Renal cortical epithelial cell (primary cell): ENCODE measurements at places on chromosomes 4 and X. TPM values are rescaled to one million over a fixed set of nuclear protein-coding genes. Genes with fewer than 3 reads are reported as not detected.

- peak; percentile 56 for DNase-seq
These were observed 114.3 kb downstream of the GABRB1 start for GRCh38 chr4:47145630-47146029.

GRCh38 chr4:186144946-186145569 is 40.6 kb downstream of the FAM149A start:
- DNase-seq = peak; percentile 16

DNA sequence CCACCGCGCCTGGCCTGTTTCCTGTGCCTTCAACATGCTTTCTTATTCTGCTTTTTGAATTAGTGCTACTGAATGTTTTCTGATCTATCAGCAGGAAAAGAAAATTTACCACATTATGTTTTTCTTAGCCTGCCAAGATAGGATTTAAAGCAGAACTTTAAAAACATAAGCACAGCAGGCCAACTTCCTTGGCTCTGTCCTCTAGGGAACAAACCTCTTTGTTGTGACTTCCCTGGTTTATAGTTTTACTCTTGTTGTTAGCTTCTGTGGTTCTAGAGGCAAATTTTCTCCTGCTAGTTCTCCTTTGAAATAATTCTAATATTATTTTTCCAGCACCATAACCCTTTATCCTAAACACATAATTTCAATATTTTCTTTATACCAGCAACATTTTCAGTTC is 605.1 kb downstream of the ADGRL3 start:
- DNase-seq = no peak

DNA sequence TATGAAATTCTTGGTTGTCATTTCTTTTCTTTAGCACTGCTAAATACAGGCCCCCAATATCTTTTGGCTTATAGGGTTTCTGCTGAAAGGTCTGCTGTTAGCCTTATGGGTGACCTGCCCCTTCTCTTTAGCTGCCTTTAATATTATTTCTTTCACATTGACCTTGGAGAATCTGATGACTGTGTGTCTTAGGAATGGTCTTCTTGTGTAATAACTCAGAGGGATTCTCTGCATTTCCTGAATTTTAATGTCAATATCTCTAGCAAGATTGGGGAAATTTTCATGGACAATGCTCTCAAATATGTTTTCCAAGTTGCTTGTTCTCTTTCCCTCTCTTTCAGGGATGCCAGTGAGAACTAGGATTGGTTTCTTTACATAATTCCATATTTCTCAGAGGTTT is 292.4 kb downstream of the SLC7A11 start:
- no peak for DNase-seq

DNA sequence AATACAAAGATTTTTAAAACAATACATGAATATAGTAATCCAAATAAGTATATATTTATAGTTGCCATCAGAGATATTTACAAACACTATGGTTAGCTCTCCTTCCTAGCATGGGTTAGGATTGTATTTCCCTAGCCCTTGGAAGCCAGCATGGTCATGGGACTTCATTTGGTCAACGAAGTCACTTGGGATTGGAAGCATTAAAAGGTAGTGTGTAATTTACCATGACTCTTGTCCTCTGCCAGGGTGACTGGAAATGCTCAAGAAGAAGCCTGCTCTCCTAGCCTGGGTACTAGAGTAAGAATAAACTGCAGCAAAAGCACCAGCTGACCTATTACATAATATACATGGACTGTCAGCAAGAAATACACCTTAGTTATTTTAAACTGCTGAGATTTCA is 102.9 kb downstream of the COL25A1 start:
- DNase-seq = no peak

DNA sequence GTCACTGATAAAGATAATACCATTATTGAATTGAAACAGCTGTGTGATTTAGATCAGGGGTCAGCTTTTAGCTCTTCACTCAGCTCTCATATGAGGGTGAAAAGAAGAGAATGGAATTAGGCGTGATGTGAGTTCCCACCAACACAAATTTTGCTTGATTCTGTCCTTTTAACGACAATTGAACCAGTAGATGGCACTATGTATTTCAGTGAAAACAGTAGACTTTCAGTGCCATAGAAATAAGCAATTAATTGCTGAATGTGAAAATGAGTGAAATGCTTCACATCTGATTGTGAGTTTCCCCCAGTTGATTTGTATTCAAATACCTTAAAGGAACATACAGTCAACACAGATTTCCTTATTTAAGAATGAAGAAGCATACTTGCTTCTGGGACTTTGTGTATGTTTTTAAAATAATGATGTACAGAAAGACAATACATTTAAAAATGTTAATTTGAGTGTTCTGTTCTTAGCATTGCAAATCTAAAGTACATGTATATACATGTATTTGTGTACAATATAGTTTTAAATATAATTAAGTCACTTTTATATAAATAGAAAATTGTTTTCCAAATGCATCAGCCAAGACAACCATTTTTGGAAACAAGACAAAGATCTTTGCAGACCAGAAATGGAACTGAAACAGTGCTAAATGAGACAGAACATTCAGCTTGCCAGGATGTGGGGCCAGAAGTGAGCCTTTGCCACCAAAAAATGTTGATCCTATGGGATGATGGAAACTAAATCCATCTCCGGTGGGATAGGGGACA is 178.8 kb downstream of the SNCA start:
- DNase-seq = peak; percentile 67

- DNase-seq = no peak
These were observed 64.3 kb upstream of the FTHL17 start for GRCh38 chrX:31136144-31136611.

DNA sequence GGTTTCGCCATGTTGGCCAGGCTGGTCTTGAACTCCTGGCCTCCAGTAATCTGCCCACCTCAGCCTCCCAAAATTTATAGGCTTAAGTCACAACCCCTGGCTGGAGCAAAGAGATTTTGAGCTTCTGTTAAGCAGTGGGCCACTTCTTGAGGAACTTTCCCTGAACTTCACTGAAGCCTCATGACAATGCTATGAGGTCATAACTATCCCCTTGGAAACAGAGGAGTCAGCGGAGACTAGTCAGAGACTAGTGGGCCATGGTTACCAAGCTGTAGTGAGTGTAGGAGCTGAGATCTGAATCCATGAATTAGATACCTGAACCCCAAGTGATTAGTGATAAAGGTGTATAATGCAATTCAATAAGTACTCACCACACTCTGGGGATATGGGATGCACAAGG is 145.1 kb upstream of the MSX1 start:
- DNase-seq = no peak

DNA sequence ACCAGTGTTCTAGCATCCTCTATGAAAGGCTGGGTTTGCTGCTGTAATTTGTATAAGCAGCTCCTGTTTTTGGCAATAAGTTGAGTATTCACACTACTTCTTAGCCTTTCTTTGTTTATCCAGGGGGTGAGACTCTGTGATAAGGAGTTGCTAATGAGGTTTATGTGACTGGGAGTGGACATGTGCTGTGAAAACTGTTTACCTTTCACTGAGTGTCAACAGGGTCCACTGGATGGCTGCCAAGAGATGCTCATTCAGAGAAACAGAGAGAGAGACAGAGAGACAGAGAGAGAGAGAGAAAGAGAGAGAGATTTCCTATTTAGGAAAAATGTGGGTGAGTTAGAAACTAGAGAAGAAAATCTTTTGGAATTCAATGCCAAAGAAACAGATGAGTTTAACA is 233.9 kb downstream of the CHIC2 start:
- DNase-seq = no peak

DNA sequence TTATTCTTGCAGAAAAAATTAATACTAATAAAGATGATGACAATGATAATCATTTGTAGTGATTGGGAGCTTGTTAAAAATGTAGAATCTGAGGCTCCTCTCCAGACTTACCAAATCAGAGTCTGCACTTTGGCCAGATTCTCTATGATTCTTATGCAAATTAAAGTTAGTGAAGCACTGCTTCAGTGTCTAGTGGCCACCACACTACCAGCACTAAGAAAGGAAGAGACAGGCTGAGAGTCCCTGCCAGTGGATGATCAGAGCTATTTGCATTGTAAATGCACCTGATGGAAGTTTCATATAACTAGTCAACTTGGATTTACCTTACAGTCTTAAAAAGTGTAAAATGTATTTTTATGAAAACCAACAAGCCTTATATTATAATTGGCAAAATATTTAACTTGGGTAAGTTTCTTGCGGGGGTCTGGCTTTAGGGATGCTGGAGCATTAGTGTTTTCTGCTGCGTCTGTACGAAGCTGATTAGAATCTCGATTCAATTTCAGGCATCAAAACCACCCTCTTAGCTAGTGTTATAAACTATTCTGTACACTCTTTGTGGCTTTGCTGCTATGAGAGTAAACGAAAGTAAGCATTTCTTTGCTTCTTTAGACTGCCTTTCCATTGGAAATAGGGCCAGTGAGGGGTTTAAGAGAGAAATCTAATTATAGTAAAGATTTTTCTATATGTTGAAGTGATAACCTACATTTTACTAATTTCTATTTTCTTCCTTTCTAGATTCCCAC is 114.1 kb downstream of the TLL1 start:
- no peak for DNase-seq

- no peak for DNase-seq
These were observed 90.2 kb upstream of the SLITRK2 start for GRCh38 chrX:145727476-145727875.

GRCh38 chr4:189822326-189822725 is 118.3 kb upstream of the FRG1 start:
- DNase-seq = no peak

DNA sequence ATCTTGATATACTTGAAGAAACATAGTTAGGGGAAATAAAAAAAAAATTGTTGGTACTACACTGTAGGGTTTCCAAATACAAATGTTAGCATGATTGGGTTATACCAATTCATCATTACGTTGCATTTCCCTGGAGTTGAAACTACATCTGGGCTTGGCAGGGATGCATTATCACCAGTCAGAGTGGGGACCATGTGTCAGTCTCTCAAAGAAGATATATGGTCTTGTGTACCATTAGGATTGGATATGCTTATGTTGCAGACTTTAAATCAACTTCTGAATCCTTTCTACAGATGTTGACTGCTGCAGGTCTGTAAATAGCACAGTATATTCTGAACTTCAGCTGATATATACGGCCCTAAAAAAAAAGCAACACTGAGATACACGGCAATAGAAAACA is 188.5 kb downstream of the SLIT2 start:
- DNase-seq = no peak

DNA sequence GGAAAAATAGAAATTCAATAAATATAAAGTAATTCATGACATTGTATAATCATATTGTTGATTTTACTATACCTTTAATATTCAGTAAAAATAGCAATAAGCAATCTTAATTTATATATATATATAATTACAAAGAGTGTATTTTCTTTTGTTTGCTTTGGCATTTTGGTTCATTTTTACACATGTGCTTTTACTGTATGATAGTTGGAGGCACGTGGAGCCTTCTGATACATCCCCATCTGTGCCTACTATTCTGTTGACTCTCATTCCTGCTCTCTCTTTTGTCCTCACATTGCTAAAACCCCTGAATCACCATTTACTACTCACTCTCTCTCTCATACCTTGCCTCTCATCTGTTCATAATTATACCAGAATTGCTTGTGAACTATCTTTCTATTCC is 106.4 kb upstream of the NDST4 start:
- no peak for DNase-seq

- DNase-seq = no peak
These were observed 15.7 kb downstream of the TIGD4 start for GRCh38 chr4:152763796-152764195.

DNA sequence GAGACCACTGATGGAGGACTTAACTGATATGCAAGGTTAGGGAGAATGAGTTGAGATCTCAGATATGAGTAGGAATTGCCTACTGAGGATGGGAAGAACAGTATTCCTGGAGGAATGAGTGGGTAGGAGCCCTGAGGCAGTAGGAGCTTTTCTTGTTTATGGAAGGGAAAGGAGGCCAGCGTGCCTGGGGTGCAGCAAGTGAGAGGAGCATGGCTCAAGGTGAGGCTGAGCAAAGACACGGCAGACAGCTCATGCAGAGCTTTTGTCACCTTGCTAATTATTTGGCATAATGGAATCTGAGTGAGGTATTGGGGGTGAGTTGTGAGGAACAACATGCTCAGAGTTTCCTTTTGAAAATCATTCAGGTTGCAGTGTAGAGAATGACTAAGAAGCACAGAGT is 65.3 kb upstream of the IBSP start:
- DNase-seq = no peak

DNA sequence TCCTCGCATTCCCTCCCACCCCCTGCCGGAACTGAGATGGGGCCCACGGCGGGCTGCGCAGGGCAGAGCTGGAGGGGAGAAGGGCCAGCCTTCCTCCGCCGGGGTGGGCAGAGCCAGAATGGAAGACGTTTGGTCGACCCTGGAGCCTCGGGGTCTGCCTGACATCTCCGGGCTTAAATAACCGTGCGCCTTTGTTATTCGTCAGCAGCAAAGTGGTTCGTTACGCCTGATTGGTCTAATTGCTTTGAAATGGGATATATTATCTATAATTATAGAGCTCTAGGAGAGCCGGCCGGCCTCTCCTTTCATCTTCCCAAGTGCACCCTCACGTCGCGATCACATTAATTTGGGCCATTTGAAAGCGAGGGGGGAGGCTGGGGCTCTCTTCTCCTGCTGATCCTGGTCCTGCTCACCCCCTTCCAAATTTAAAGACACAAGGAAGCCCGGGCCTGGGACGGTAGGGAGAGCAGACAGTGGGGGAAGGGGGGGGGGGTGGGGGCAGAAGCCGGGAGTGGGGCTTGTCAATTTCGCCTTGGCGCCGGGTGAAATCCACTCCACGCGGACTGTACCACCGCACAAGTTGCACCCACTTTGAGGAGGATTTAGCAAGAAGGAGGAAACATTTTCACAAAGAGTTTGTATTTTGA is 4.7 kb upstream of the MSX1 start:
- no peak for DNase-seq

Gene EREG
- 2.0 and 35.9 TPM in 2 replicates for total RNA-seq

Gene CYLC1
- not detected in 2 replicates for total RNA-seq

Gene ATP1B4
- total RNA-seq = not detected in 2 replicates

Gene ERAS
- 0.20 TPM in 1 of 2 replicates, not detected in the other for total RNA-seq

Gene STPG2
- total RNA-seq = 0.75 and 0.87 TPM in 2 replicates

Gene CCDC149
- 4.7 and 12.5 TPM in 2 replicates for total RNA-seq

Gene MAGEC2
- not detected in 2 replicates for total RNA-seq

Gene TMEM144
- total RNA-seq = 8.5 and 12.9 TPM in 2 replicates

Gene TLR2
- total RNA-seq = 23.5 and 43.6 TPM in 2 replicates

Gene GAB3
- 0.70 and 0.87 TPM in 2 replicates for total RNA-seq

Gene GDPD2
- total RNA-seq = 0.05 TPM in 1 of 2 replicates, not detected in the other
